Omental fat pad (tissue), 4 donors: ENCODE measurements at places on chromosomes 7 and 10. TPM values are rescaled to one million over a fixed set of nuclear protein-coding genes. Genes with fewer than 3 reads are reported as not detected.

DNA sequence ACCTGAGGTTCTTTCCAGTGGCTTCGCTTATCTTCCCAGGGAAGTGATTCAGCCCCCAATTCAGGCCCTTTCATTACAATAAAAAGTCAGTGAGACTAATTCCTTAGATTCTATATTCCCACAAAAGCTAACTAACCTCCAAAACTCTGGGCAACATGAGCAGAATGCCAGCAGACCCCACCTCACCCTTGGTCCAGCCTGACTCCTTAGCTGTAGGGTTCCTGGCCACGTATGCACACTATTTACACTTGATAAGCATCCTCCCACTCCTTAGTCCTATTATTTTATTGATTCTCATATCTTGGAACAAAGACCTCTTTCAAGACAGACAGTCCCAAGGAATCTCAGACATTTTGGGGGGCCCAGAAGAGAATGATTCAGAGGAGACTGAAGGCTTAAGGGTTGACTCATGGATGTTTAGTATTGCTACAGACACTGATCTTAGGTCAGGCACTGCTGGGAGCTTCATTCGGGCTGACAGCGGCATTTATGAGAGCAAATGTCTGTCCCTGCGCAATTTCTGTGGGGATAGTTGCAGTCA is 162.6 kb upstream of the GDF10 start:
- DNase-seq, result no peak

GRCh38 chr7:90749774-90750173 is 153.7 kb downstream of the CDK14 start:
- DNase-seq, result no peak

DNA sequence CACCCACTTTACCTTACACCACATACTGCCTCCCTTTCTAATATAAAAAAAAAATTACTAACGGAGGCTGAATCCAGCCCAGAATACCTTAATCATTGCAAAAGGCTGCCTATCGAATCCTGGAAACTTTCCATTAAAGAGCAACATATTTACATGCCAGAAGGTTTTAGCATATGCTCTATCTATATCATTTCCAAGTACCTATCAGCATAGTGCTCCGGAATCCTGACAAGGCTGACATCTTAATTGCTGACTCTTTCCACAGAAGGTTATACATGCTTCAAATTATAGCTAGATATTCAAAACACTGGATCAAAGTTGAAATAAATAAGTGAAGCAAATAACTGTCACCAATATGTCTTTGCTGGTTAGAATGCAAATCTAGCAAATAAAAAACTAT is 170.9 kb upstream of the CDK1 start:
- DNase-seq, result no peak

- DNase-seq, result no peak
Observed at GRCh38 chr7:30142710-30143109, 7.9 kb downstream of the MTURN start.

DNA sequence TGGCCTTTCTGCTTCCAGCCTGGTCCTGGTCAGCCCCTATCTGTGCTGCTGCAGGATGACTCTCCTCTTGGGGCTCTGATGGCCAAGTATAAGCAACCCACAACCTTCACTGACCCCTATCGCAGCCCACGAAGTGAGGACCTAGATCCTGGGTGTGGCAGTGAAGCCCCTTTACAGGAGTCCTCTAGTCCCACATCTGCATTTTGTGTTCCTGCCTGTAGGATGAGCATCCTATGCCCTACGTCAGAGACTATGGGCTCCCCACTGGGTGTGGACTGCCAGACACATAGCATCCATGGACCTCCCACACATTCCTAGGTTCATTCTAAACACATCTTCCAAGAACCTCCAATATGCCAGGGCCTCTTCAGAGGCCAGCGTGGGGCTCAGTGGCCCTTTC is 29.0 kb downstream of the ARHGAP22 start:
- DNase-seq, result no peak

GRCh38 chr7:117014673-117015133 is 61.4 kb downstream of the ST7 start:
- DNase-seq, result no peak

DNA sequence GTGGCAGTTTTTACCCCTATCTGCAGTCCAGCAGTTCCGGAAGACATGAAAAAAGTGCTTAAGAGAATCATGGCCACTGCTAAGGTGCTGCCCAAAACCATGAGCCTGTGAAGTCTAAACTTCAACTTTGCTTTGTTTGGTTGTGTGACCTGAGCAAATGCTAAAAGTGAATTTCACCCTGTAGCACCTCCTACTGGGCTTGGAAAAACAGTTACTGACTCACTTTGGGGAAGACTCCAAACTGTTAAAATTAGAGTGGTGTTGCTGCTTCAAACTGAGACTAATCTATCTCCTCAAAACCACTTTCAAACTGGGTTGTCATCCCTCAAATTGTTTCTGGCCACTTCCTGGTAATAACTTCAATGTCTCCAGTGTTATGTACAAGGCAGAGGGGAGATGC is 21.3 kb downstream of the MKX start:
- no peak for DNase-seq

DNA sequence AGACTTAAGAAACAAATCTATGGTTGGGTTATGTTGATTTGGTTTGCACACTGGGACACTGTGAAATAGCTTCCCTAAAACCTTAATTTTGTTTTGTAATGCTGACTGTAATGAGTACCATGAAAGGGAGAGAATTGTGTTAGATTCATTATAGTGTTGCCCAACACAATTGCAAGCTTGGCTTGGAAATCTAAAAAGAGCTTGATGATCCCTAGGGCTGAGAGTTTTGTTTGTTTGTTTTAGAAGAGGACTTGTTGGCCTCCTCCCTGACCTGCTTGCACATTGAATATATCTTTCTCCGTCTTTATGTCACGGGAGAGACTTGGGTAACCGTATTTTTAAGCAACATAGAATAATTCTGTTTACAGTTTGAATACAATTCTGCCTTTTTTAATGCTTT is 410.1 kb downstream of the ARL4A start:
- no peak for DNase-seq

DNA sequence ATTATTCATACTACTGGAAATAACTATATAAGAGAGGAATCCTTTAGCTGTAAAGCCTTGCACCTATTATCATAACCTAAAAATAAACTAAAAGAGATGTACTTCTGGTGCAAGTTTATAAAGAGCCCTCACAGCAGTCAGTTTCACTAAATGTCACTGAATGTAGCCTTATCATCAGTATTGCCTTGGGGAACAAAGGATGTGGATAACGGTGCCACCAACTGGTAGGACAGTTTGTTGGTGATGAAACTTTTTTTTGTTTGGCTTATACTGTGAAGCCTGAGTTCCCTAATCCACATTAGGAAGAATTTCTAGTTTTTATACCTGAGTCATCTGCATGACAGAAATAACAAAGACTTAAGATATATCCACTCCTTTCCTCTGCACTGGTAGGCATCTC is 117.9 kb upstream of the COL1A2 start:
- no peak for DNase-seq

LEP gene
- total RNA-seq, result 12.3 TPM

CCDC146 gene
- total RNA-seq, result 6.5 TPM

OR9A2 gene
- not detected for total RNA-seq

PROSER2 gene
- 5.5 TPM for total RNA-seq
